ENCODE measurements at places on chromosomes 12 and 14.

DNA sequence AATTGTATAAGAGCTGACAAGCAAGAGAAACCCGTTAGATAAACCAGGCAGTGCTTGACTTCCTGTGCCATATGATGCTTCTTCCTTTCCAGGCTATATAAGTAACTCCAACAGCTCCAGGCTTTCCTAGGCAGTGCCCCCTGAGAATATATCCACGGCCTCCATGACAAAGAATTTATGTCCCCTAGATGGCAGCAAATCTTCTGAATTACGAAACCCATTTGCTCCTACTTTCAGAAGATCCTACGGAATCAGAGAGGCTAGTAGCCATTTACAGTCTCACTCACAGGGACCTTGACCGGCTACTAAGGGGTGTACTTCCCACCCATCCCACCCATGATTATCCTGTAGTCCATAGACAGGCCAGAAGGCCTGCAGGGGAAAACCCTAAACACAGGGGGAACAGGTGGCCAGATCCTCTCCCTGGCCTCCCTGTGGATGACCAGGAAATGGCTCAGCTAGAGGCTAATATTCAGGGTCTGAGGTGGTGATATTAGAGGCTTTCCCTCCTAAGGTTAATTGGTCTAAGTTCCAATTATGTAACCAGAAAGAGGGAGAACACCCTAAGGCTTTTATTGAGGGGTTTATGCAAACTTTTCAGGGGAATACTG is 77.2 kb upstream of the DCD start:
- DNase-seq = no peak

DNA sequence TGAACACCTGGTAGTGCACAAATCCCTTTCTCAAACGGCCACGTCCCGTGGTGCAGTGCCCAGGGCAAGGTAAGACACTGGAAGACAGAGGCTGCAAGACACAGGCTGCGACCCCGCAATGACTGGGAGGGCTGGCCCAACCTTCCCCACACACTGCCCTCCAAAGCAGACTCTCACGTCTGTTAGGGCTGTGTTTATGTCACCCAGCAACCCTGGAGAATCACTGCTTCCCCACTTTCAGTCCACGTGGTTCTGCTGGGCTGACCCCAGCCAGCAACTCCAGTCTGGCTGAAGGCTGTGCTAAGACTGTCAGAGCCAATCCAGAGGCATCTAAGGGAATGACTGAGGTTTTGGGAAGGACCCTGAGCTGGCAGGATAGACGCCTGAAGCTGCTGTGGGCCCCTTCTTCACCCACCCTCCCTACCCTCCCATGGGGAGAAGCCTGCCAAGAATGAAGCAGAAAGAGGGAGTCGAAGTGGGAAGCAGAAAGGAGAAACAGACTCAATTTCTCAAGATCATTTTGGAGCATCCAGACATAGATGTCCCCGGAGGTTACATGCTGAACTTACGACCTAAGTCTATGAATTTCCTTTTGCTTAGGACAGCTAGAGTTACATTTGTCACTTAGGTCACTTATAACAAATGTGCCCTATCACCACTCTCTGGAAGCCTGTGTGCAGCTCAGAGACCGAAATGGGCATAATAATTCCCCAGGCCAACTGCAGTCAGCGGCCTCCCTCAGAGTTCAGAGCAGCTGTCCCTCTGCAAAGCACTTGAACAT is 11.7 kb downstream of the KDM2B start:
- no peak for DNase-seq

- DNase-seq = no peak
These were observed 272.5 kb downstream of the ALG10 start for GRCh38 chr12:34294671-34295365.

DNA sequence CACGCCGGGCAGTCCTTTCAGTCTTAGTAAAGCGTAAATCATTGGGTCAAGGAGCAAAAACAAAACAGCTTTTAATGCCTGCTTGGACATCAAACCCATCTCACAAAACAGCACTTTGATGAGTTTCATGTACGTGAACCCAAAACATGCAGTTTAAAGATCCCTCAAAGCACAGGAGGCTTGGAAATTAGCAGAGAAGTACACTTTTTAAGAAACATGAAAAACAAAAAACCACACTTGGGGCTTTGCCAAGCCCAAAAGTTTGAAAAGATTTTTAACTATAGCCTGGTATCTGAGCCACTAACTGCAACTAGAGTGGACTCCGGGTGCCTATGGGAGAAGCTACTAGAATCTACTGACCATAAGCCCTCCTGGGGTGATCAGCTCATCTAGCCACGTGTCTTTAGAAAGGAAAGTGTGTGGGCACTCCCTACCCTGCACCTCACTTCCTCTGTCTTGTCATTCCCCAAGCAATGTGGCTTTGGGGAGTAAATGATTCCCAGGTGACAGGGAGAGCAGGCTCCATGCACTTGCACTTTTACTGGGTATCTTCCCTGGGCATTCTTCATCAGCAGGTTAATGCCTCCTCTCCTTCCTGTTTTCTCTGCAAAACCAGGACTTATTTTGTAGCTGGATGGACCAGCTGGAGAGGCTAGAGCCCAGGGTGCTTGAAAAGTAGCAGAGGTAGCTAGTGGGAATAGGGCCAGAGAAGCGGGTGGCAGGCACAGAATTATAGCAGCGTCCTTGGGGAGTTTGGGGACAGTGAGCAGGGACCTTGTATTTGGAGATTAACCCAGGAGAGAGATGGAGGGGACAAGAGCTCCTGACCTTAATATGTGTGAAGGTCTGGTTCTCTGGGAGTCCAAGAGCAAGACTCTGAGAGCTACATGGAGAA is 339.3 kb downstream of the BCL11B start:
- no peak for DNase-seq

DNA sequence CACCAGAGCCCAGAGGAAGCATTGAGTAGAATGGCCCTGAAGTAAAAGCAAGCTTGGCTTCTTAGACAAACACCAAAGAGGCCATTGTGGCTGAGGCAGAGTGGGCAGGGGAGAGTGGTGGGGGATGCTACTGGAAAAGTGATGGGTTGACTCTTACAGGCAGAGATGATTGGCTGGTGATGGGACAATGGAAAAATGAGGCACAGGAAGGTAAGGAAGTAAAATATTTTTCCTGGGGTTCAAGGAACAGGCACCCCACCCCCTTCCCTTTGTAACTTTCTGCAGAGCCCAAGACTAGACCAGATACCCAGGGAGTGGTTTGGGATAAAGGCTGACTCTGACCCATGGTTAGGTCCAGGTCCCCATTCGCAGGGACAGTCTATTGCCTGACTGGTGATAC is 34.9 kb upstream of the COL2A1 start:
- DNase-seq = no peak

DNA sequence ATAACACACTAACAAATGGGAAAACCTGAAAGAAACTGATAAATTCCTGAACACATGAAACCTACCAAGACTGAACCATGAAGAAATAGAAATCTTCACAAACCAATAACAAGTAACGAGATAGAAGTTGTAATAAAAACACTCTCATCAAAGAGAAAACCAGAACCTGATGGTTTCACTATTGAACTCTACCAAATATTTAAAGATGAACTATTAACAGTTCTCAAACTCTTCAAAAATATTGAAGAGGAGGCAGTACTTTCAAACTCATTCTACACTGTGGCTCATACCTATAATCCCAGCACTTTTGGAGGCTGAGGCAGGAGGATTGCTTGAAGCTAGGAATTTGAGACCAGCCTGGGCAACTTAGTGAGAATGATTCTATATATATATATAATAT is 48.4 kb upstream of the TMTC2 start:
- no peak for DNase-seq

DNA sequence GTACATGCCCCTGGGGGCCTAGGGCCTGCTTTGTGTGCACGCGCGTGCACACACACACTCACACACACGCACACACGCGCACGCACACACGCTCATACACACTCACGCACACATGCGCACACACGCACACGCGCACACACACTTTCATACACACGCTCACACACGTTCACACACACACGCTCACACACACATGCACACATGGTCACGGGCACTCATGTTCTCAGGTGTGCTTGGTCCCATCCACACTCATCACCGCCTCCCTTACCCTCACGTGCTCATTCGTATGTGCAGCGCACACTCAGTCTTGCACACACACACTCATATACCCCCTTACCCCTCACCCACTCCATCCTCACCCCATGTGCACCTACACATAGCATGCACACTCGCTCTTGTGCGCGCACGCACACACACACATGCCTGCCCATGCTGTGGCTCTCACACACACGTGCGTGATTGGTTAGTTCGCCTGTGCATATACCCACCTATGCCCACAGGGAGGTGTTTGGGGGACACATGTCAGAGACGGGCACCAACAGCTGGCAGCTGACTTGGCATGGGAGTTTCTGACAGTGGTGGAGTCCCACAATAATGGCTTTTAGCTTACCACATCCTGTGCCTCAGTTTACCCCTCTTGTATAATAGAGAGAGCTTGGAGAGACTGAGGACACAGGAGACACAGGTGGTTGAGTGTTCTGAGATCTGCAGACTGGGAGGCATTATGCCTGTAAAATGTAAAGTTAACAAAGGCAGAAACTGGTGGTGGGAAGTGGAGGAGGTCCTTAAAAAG is 28.7 kb downstream of the TSPAN9 start:
- DNase-seq = no peak

DNA sequence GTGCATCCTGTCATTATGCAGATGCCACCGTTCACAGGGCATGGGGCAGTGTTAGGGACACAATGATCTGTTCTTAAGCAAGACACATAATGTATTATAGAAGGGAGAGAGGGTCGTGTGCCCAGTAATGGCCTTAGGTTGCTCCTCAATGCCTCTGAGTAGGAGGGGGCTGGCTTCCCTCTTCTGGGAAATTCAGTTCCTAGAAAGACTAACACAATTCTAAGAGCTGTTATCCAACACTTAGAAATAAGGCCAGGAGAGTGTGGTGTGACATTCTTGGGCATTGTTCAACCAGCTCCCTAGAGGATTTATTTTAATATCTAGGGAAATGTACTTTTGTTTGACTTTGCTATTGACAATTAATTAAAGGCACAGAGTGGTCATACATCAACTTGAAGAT is 118.5 kb downstream of the ADCK1 start:
- DNase-seq = no peak

DNA sequence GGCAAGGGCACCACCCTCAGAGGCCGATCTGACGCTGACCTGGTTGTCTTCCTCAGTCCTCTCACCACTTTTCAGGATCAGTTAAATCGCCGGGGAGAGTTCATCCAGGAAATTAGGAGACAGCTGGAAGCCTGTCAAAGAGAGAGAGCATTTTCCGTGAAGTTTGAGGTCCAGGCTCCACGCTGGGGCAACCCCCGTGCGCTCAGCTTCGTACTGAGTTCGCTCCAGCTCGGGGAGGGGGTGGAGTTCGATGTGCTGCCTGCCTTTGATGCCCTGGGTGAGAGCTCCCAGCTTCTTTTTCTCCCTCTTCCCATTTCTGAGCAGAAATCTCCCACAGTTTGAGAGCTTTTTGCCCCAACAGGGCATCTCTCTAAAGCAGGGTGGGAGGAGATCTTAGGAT is 1.8 kb downstream of the OAS1 start:
- no peak for DNase-seq

DNA sequence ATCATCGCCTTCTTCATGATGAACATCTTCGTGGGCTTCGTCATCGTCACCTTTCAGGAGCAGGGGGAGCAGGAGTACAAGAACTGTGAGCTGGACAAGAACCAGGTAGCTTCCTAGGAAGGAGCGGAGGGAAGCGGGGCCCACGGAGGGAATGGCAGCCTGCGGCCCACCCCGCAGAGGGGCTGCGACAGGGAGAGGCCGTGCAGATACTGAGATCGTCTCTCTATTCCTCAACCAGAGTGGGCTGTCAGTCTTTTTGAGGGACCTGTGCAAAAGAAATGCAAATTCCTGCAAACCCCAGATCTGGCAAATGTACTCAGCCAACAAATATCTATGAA is 186.2 kb upstream of the FKBP4 start:
- no peak for DNase-seq

- DNase-seq = no peak
These were observed 225.4 kb upstream of the KITLG start for GRCh38 chr12:88805692-88806091.

DNA sequence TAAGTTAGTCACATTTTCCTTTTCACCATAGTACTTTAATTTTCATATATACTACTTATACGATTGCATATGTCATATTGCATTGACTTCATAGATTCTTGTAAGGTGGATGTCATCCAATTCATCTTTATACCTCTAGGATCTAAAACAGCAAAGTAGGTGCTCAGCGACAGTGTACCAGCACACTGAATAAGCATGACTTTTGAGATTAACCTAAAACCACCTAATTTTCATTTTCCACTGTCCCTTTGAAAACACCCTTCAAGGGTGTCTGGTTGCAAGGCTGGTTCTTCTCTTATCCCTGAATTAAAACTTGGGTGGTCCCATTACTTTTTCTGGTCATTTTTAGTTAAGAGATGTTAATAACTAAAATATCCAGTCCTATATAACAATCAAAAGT is 4.4 kb downstream of the GPR19 start:
- no peak for DNase-seq

DNA sequence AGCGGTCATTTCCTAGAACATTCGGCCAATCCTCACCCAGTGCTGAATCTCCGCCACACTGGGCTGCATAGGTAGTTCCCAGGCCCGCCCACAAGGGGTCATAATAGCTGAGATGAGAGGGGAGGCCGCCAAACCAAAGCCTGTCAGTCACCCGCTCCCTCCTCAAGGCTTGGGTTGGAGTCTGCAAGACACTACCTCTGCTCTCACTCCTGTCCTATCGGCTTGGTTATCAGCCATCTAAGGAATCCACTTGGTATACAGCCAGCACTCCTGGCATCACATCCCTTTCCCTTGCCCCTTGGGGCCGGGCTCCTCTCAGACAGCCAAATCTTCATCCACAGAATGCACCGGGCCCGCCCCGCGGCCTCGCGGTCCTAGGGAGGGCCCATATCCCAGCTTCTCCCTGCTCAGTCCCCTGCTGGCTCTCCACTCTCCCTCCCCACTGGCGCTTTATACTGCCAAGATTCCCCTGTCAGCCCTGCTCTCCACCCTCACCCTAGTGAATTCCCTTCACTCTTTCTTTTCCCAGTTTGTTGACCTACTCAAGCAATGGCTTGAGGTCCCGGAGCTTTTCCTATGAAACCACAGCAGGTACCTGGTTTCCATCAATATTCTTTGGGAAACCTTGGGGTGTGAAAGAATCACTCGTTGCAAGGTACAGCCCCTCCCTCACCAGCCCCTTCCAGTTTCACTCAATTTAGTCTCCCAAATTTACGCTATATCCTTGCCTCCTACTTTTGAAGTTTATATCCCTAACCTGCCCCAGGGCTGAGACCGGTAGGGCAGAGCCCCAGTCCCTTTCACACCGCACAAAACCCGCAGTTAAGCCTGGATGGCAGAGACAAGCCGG is 1.4 kb downstream of the IFFO1 start:
- DNase-seq = peak; percentile 91

DNA sequence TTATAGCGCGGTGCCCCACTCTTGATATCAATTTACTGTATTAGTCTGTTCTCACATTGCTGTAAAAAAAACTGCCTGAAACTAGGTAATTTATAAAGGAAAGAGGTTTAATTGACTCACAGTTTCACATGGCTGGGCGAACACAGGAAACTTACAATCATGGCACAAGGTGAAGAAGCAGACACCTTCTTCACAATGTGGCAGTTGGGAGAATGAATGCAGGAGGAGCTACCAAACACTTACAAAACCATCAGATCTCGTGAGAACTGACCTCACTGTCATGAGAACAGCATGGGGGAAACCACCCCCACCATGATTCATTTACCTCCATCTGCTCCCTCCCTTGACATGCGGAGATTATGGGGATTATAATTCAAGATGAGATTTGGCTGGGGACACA is 42.3 kb downstream of the FBXO34 start:
- no peak for DNase-seq
